Ascending aorta (tissue), 2 donors: ENCODE measurements at places on chromosomes 2 and 18.

DNA sequence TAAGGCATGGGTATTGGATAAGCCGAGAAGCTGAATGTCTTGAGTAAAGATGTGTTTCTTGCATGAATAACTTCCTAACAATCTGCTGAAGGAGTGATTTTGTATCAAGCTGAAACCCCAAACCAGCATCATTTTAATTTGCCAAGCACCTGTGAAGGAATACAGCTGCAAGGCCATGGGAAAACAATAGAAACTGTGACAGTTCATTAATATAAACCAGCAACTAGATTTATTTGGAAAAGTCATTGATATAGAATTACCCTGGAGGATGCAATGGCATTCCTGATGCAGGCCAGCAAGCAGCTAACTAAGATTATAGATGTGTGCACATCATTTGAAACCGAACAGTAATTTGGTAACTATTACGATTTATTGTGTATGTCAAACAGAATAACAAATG, 155.7 kb upstream of the TCF4 start:
- no peak for DNase-seq

DNA sequence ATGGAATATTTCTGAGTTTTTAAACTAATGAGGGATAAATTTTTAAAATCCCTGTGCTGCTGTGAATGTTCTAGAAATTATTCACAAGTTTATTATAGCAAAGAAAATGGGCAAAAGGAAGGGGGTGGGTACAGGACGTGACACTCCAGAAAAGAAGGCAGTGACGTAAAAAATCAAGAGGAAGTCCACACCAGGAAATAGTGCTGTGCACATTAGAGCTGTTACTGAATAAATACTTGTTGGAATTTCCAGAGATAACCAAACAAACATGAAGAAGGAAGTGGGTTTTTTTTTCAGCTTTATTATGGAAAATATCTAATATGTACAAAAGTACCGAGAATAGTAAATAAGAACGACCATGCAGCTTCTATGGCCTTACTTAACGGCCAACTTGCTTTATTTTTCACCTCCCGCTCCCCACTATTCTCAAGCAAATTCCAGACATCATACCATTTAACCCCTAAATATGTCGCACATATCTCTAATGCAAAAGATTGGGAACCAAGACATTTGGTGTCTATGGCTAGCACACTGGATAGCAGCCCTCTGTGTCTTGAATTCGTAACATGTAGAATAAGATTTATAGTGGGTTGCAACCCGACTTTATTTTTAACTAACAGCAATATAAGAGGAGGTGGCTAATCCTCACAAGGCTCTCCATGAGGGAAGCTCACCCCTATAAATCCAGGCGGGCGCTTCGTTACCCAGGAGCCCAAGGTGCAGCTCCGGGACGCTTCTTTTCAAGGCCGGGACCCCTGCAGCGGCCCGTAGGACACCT, 580 bp upstream of the NDUFV2 start:
- no peak for DNase-seq

DNA sequence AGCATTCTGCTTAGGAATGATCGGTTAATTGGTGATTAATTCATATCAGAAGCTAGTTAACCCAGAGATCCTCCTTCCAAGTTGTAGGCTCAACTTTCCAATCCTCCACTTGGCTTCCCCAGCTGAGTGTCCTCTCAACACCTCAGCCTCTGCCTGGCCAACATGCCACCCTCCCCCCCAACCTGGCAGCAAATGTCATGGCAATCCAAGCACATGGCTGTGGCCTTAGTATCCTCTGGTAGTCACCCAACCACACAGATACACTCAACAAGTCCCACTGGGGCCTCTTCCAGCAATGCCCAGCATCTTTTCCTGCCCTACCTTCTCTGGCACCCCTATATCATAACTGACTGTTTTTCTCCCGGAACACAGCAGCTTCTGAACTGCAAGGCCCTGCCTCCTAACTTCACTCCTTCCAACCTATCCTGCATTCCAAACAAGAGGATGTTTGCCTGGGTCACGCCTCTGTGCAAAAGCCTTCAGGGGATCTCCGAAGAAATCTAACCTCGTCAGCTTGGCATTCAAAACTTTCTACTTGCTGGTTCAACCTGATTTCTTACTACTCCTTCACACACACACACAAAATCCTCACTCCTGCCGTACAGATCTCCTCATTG, 195.0 kb downstream of the CYP26B1 start:
- DNase-seq: no peak

DNA sequence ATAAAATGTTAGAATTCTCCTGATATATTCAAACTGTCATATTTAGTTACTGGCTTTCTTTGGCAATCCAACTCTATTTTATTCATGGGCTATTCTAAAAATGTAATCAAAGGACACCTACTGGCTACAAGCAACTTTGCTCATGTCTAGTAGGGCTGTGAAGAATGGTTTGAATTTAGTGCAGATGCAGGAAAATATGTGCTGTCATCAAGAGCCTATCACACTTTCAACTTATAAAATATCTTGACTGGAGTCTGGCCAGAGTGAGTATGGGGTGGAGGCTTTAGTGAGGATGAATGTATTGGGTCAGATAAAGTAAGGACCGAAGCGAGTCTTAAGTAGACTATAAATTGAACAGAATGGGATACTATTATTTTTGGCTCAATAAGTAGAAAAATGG, 343.4 kb upstream of the SPRED2 start:
- no peak for DNase-seq

DNA sequence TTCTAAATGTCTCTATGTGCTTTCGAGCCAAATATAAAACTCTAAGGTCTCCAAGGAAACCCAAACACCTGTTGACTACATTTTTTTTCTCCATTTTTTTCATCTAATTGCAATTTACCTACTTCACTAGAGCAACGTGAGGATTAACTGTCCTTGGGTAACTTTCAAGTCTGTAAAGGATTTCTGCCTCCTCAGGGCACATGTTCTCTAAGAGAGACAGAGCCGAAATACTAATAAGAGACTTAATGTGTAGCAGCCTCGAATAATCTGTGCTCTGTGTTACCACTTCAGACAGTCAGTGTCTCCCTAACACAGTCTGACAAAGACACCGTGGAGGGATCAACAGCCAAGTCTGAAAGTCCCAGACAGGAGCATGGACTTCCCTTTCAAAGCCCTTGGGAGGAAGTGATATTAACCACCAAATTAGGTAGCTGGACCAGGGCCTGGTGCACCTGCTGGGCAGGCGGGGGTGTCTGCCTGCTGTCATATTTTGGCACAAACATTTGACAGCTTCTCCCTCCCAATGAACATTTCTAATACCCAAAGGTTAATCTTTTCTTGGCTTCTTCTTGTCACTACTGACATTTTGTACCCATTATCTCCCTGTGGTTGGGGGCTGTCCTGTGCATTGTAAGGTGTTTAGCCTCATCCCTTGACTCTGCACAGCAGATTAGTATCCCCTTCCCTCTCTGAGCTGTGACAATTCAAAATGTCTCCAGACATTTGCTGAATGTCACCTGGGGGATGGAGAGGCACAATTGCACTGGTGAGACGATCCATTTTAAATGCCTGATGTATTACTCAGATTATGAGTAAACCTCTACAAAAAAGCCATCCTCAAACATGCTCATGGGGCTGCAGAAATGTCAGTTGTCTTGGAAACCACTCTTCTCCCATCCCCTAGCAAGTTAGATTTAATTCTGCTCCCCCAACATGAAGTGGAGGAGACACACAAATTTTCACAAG, 45.7 kb upstream of the LYPD1 start:
- DNase-seq: no peak

DNA sequence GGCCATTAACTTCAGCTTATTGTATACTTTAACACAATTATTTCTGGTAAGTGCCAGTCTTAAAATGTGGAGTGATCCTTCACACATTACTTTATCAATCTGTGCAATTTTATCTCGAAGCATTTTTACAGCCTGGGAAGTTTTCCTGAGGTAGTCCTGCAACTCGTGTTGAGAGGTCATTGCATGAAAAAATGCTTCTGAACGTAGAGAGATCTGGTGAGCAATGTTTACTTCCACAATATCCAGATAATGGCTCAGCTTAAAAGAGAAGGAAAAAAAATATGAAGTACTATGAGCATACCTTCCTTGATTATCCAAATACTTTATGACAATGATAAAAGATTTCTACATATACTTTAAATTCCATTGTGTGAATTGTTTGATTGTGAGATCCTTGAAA, 57.0 kb downstream of the VPS54 start:
- no peak for DNase-seq

DNA sequence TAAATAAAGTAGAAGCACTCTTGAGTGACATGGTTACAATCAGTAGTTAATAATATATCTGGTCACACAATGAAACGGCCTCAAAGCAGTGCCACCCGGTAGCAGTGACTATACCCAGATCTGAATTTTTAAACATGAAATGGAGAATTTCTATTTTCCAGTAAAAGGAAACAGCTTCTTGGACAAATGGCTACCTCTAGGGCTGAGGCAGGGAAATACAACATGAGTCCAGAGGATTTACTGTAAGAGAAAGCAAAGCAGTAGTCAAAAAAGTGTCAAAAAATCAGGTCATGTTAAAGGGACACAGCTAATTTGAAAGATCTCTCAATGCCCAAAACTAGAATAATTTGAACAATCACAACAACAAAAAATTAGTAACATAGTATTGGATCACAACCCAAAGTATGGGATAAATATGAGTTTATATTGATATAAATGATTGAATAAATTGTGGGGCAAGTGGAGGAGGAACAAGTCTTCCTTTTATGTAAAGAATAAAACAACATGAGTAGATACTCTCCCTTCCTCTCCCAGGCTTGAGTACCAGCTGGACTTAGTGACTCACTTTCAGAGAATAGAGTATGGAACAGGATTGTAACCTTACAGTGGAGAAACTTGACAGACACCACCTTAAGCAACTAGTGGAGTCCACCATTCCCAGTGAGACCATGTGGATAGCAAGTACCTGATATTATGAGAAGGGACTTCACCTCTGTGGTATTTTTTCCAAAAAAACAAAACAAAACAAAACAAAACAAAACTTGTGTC, 180.8 kb downstream of the MBD2 start:
- DNase-seq: no peak

- no peak for DNase-seq
Measured at GRCh38 chr2:135471106-135471505, 59.9 kb downstream of the ZRANB3 start.

DNA sequence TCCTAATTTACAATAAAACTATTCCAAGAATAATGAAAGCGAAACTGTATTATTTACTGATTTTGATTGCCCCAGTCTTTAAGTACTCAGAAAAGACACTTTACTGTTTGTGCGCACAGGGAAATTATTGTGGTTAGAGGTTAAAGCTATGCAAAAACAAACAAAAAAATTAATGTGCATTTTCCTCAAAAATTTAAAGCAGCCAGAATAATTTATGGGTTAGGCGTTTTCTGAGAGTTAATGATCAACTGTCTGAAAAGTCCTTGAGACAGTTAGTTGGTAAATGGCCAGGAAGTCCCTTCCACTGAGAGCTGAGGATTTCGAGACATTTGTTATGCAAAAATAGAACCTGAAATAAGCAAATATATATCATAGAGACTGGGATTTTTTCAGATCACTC, 143.3 kb downstream of the IRS1 start:
- DNase-seq: no peak

GRCh38 chr2:239239607-239240413, 161.0 kb downstream of the HDAC4 start:
- no peak for DNase-seq

GRCh38 chr2:19804639-19805260, 97.0 kb downstream of the TTC32 start:
- DNase-seq: no peak

GRCh38 chr2:234628953-234629352, 132.1 kb upstream of the ARL4C start:
- no peak for DNase-seq

DNA sequence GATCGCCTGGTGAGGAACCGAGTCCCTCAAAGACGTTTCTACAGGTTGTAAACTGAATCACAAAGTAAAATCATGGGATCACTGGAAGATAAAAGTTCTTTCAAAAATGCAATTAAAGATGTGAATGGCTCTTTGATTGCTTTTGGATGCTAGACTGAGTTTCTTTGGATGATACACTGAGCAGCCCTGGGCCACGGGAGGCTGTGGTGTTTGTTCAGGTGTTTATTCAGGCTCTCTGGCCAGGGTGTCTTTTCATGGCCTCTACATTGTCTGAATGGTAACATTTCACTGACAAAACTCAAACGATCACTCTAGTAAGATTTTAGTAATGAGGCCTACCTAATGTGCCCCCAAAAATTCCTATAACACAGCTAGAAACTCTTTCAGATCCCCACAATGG, 48.4 kb upstream of the SPATS2L start:
- DNase-seq: no peak
